ENCODE measurements at places on chromosomes 3 and 15. TPM values are rescaled to one million over a fixed set of nuclear protein-coding genes. Genes with fewer than 3 reads are reported as not detected.

The MEIS2 gene
- total RNA-seq, result 0.07 TPM

The MAP1A gene
- total RNA-seq, result 3.0 TPM

The TGM4 gene
- not detected for total RNA-seq

The SI gene
- total RNA-seq, result not detected

The GATA2 gene
- 0.28 TPM for total RNA-seq

The EPHB3 gene
- total RNA-seq, result not detected

The FAM162A gene
- total RNA-seq, result 63.9 TPM

DNA sequence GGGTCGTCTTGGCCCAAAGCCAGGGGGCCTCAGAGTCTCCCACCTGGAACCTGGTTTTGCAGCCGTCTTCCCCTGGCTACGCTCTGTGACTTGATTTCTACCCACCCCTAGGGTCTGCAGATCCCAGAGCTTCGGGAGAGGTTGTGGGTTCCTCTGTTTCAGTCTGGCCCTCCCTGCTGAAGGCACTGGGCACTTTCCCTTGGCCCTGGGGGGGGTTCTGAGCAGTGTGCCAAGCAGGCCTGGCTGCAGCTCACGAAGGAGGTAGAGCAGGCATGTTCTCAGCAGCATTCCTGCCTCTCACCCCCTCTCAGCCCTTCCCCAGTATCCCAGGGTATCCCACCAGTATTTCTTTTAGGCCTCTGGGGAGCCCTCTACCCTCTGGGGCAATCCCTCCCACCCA, 99.0 kb downstream of the TMEM266 start:
- H3K27me3 ChIP-seq, result peaks cover 11% of the 10 kb centered on the region
- no peak overlapping the region for H3K4me3 ChIP-seq
- no peak overlapping the region for H3K27ac ChIP-seq
- DNase-seq, result no peak
- no peaks in the 10 kb centered on the region for H3K36me3 ChIP-seq

- H3K4me3 ChIP-seq, result no peak overlapping the region
- no peaks in the 10 kb centered on the region for H3K4me1 ChIP-seq
Observed at GRCh38 chr3:164486150-164486549, 592.1 kb downstream of the SI start.

DNA sequence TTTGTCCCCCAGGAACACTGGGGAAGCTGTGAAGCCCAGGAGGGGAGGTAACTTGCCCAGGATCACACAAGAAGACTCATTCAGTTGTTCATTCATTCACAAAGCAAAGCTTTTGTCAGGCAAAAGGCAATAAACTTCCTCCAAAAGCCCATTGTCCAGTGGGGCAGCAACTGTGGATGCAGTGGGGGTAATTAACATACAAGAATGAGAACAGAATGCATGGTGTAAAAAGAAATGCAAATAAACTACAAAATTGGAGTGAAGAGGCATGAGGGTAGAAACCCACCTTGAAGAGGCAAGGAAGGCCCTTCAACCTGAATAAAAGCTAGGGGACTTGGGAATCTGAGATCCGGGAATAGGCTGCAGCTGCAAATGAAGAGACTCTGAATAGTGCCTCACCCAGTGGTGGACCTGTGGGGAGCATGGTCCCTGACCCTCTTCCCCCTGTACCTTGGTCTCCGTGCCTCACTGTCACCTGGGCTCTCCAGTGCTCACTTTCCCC, 363.6 kb downstream of the CLSTN2 start:
- H3K27me3 ChIP-seq, result no peaks in the 10 kb centered on the region
- no peak for DNase-seq
- no peaks in the 10 kb centered on the region for H3K36me3 ChIP-seq
- H3K4me1 ChIP-seq, result no peaks in the 10 kb centered on the region
- no peak overlapping the region for H3K27ac ChIP-seq
- no peak overlapping the region for H3K4me3 ChIP-seq

GRCh38 chr3:8301977-8302735, 199.5 kb upstream of the LMCD1 start:
- H3K27ac ChIP-seq, result no peak overlapping the region
- no peaks in the 10 kb centered on the region for H3K36me3 ChIP-seq
- H3K27me3 ChIP-seq, result no peaks in the 10 kb centered on the region
- no peaks in the 10 kb centered on the region for H3K4me1 ChIP-seq
- no peak overlapping the region for H3K4me3 ChIP-seq

DNA sequence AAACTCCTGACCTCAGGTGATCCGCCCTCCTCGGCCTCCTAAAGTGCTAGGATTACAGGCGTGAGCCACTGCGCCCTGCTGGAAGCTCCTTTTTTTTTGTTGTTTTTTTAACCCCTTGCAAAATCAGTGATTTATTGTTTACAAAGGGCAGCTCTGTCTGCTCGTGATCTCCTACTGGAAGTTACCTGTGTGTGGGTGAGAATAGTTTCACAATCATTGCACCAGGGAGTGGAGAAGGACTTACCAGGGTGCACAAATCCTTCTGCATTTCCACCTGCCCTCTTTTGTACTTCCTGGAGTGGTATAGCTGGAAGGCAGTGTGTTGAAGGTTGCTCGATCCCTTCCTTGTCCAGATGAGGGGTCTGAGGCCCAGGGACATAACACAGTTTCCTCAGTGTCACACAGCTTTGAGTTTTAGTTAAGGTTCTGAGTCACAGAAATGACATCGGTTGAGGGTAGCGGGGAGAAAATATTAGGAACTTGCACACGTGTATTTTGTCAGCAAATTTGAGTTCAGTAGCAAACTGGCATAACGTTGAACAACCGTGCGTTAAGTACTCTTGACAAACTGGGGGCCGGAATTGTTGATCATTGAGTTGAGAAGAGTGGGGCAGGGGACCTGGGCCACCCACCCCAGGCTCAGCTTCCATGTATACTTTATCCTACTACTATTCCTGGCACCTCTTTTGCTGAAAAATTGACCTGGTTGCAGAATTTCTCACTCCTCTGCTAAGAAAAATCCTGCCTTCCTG, 11.3 kb upstream of the TRAK1 start:
- H3K27ac ChIP-seq, result peak overlapping the region; percentile 73
- peaks cover 14% of the 10 kb centered on the region for H3K36me3 ChIP-seq
- H3K27me3 ChIP-seq, result no peaks in the 10 kb centered on the region
- H3K4me1 ChIP-seq, result peaks cover 45% of the 10 kb centered on the region
- DNase-seq, result no peak
- H3K4me3 ChIP-seq, result no peak overlapping the region

GRCh38 chr3:140347151-140347550, 330.7 kb upstream of the TRIM42 start:
- no peak overlapping the region for H3K4me3 ChIP-seq
- no peaks in the 10 kb centered on the region for H3K4me1 ChIP-seq
- H3K27me3 ChIP-seq, result no peaks in the 10 kb centered on the region
- no peak for DNase-seq
- H3K27ac ChIP-seq, result no peak overlapping the region
- no peaks in the 10 kb centered on the region for H3K36me3 ChIP-seq

- peaks cover 9% of the 10 kb centered on the region for H3K4me1 ChIP-seq
- H3K4me3 ChIP-seq, result no peak overlapping the region
- DNase-seq, result no peak
Observed at GRCh38 chr3:56962206-56962605, 98.3 kb upstream of the SPATA12 start.

All from activated CD8-positive, alpha-beta memory T cell treated with anti-CD3 and anti-CD28 coated beads, Interleukin-2, amount 10 ng/mL, durations not matched to agents 7 days and 5 days (primary cell).